ENCODE measurements at places on chromosomes 3 and 15.

DNA sequence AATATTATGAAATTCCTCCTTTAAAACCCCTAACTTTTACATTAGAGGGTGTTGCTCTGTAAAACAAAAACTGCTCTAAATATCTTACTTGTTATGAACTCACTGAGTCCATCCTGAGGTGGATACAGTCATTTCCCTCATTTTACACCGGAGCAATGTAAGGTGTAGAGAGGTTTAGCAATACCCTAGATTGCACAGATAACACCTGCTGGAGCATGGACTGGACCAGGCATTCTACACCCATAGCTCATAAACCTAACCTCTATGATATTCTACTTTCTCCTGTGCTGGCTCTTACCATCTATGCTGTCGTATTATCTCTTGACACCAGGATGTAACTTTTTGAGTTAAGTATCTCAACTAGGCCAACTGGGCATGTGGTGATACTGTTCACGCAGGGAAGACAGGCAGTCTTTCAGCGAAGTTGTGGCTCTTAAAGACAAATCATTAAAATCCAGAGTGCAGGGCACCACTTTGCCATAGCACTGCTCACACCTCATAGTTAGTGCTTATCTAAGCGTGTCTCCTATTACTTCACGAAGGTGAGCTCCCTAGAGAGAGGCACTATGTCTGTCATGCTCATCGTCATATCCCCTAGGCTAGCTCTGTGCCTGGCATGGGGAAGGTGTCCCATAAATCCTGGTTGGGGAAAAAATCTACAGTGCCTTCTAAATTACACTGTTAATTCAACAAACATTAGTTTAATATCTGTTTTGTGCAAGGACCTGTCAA is 100.1 kb upstream of the SLC2A2 start:
- H3K27ac ChIP-seq = no peak overlapping the region
- no peak for DNase-seq
- H3K36me3 ChIP-seq = peaks cover 11% of the 10 kb centered on the region
- no peak overlapping the region for H3K4me3 ChIP-seq
- H3K4me1 ChIP-seq = no peaks in the 10 kb centered on the region
- no peaks in the 10 kb centered on the region for H3K27me3 ChIP-seq

DNA sequence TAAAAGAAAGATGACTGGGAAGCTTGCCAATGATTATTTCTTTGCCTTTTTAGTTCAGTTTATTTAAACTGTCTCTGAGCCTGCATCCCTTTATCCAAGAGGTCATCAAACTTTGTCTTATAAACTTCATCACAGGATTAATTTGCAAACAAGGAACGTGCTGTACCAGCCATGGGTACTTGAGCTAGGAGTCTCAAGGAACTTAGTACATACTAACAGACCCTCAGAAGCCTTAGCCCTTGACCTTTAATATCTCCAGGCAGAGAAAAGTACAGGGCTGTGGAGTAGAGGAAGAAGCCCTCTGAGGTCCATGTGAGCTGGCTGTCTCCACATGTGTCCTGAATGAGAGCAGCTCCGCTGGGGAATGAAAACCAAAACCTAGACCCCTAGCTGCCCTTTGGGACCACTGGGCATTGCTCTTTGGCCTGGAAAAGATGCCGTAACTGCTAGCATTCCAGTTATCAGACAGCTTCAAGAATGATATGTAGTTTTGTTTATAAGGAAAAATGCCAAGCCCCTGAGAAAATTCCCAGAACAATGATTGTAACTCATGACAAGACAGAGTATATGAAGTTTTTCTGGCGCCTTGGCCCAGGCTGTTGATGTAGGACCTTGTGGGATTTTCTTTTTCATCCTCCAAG is 92.1 kb downstream of the ASB7 start:
- no peak overlapping the region for H3K4me3 ChIP-seq
- no peak overlapping the region for H3K27ac ChIP-seq
- DNase-seq = no peak

- H3K4me1 ChIP-seq = no peaks in the 10 kb centered on the region
- H3K4me3 ChIP-seq = no peak overlapping the region
- no peak for DNase-seq
- peaks cover 6% of the 10 kb centered on the region for H3K36me3 ChIP-seq
- no peaks in the 10 kb centered on the region for H3K27me3 ChIP-seq
Observed at GRCh38 chr3:45477041-45477725, 88.8 kb downstream of the LARS2 start.

GRCh38 chr15:45162771-45163507 is 24.8 kb downstream of the SHF start:
- no peak overlapping the region for H3K4me3 ChIP-seq
- H3K27ac ChIP-seq = no peak overlapping the region
- no peaks in the 10 kb centered on the region for H3K27me3 ChIP-seq
- peaks cover 21% of the 10 kb centered on the region for H3K4me1 ChIP-seq
- H3K36me3 ChIP-seq = no peaks in the 10 kb centered on the region

GRCh38 chr3:127984241-127984975 is 67.8 kb upstream of the SEC61A1 start:
- no peak overlapping the region for H3K4me3 ChIP-seq
- H3K4me1 ChIP-seq = no peaks in the 10 kb centered on the region
- H3K27me3 ChIP-seq = no peaks in the 10 kb centered on the region
- H3K36me3 ChIP-seq = no peaks in the 10 kb centered on the region
